Fibroblast of lung (primary cell): ENCODE measurements at places on chromosomes 5 and 9. TPM values are rescaled to one million over a fixed set of nuclear protein-coding genes. Genes with fewer than 3 reads are reported as not detected.

Gene PALM2AKAP2
- 6.9 and 9.9 TPM in 2 replicates for total RNA-seq

Gene SPATA9
- 0.51 and 0.66 TPM in 2 replicates for total RNA-seq

Gene DRD1
- total RNA-seq, result 2.0 and 2.6 TPM in 2 replicates

Gene CCDC107
- 15.4 and 20.6 TPM in 2 replicates for total RNA-seq

Gene LECT2
- total RNA-seq, result not detected in 2 replicates

Gene UAP1L1
- total RNA-seq, result 15.7 and 21.1 TPM in 2 replicates

Gene TMEM232
- total RNA-seq, result 5.6 and 7.4 TPM in 2 replicates

Gene DBH
- not detected in 2 replicates for total RNA-seq

Gene PCDHB13
- total RNA-seq, result 0.26 and 1.5 TPM in 2 replicates

Gene PCDHB12
- total RNA-seq, result 0.26 and 0.66 TPM in 2 replicates

Gene OR1J2
- total RNA-seq, result 0.26 and 0.33 TPM in 2 replicates

Gene PKD2L2
- total RNA-seq, result 0.26 TPM in 1 of 2 replicates, not detected in the other
